ENCODE measurements at places on chromosomes 3 and 15.

- DNase-seq: no peak
Measured at GRCh38 chr3:189363590-189364255, 192.0 kb downstream of the TPRG1 start.

DNA sequence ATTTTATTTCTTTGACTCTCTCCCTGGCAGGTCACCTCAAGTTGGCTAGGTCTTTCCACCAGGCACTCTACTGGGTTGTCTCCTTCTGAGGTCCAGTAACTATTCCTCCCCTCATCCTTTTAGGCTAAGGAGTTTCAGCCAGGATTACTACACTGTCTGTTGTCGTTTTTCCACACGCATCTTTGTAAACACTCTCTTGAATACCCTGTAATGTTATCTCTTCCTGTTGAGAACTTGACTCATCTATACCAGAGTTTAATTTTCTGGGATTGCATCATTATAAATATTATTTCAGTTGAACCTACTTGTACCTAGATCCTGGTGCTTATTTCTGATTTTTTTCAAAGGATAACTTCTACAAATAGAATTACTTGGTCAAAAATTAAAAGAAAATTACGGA is 138.3 kb downstream of the SQOR start:
- no peak for DNase-seq

GRCh38 chr15:71730277-71731144 is 79.8 kb upstream of the NR2E3 start:
- DNase-seq: peak; percentile 44

DNA sequence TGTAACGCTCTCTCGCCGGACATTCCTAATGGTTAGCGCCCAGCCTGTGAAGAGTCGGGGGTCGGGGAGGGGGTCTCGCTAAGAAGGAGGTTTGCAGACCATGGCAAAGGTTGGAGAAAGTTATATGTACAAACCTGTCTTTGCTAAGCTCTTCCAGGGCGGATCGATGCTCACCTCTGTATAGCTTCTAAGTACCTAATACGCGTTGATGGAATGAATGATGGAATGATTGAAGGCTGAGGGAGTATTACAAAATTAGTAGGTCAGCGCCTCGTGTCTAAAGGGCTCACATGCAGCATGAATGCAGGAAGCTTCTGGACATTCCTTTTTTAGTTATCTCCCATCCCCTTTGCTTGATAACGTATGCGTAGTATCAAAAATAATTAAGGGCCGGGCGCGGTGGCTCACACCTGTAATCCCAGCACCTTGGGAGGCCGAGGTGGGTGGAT is 305 bp upstream of the KPNA1 start:
- DNase-seq: no peak

DNA sequence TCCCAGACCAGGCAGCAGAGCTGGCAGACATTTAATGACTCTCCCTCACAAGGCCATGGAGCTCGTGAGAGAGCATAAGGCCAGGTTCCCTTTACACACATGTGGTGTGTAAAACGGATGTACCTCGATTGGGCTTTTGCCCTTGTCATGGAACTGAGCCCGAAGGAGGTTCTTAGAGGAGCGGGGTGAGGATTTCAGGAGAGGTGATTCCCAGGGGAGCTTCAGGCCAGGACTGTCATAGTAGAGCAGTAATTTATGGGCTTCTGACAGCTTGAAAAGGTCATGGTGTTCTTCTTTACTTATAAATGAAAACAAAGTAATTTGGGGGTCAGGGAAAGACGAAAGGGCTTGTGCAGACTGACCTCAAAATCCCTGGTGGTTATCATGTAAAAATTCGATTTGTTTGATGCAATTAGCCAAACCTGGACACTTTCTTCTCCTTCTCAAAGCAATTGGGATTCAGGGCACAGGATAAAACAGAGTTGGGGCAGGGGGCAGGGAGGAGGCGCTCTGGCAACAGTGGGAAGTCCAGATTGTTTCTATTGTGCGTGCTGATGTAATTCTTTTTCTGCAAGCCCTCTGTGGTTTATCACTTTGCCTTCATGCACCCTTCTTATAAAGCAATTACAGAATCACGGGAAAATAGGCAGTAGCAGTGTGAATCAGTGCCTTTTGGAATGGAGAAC is 51.0 kb downstream of the CACNA1D start:
- DNase-seq: no peak

GRCh38 chr15:74387141-74387541 is 19.7 kb upstream of the CYP11A1 start:
- DNase-seq: no peak

- DNase-seq: no peak
Measured at GRCh38 chr3:59258550-59259260, 208.9 kb upstream of the CFAP20DC start.

DNA sequence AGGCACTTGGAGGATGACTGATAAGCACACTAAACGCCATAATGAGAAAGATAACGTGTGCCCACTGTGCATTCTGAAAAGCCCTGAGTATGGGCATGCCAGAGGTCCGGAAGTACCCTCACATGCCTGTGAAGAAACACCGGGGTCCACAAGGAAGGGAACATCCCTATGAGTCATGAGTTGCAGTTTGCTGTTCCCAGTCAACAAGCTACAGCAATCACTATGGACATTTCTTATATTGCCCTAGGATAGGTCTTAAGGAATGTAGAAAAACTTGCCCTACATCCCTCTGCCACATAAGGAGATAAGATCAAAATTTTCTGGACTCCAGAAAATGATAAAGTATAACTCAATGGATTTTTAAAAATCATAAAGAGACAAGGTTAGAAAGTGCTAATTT is 9.9 kb downstream of the MB21D2 start:
- DNase-seq: no peak

GRCh38 chr3:185737020-185737419 is 87.8 kb downstream of the IGF2BP2 start:
- no peak for DNase-seq

DNA sequence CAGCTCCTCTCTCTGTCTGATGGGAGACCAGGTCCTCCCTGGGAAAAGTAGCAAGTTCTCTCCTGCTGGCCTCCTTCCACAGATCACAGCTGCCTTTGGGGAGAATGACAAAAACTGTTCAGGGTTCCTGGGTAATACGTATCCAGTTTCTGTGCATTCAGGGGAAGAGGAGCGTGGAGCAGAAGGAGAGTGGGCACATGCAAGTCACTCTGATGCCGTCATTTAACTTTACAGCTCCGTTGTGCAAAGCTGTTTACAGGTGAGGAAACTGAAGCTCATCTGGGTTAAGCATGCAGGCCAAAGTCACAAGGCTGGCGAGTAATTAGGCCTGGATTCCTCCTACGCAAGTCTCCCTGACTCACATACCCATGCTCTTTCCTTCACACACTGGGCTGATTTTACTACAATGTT is 7.5 kb upstream of the TM4SF1 start:
- DNase-seq: no peak

DNA sequence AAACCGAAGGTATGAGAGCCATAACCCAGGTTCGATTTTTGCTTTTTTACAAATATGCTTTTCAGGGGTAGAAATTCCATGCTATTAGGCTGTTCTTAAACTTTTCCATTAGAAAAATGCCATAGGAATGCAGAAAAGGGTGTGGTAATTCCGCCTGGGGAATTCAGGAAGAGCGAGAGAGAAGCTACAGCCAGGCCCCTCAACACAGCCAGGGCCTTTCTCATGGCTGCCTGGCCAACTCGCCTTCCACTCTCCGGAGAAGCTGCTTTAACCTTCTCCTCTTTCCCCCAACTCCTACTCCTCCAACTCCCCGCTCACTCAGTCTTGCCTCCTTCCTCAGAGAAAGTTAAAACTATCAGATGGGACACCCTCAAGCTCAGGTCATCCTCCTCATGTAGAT is 9.1 kb upstream of the TICRR start:
- no peak for DNase-seq

DNA sequence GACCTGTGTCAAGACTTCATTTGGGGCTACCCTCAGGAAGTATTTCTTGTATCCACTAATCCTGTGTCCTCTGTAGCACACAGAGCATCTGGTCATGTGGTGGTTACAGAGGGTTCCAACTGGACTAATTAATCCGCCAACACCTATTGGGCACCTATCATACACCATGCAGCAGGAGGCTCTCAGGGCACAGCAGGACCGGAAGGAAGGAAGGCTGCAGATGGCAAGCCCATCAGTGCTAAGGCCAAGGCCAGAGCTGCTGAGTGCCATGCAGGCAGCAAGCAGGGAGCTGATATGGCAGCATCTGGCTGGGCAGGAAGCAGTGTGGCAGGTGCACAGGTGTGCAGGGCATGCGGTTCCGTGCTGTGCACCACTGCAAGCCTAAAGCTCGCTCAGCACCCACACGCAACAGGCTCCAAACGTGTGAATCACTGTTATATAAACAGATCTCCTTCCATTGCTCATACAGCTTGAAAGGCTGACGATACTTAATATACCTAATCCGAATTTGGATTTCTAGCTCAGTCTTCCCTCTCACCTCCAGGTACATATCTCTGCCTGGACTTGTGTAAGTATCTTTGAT is 64.4 kb upstream of the SNRPA1 start:
- DNase-seq: no peak

GRCh38 chr3:152909180-152909883 is 74.4 kb downstream of the P2RY1 start:
- no peak for DNase-seq

GRCh38 chr15:31970007-31970406 is 60.3 kb upstream of the CHRNA7 start:
- DNase-seq: no peak

GRCh38 chr3:55445551-55445950 is 41.6 kb downstream of the WNT5A start:
- DNase-seq: no peak

- DNase-seq: no peak
Measured at GRCh38 chr15:79602731-79603130, 170.6 kb downstream of the MINAR1 start.

DNA sequence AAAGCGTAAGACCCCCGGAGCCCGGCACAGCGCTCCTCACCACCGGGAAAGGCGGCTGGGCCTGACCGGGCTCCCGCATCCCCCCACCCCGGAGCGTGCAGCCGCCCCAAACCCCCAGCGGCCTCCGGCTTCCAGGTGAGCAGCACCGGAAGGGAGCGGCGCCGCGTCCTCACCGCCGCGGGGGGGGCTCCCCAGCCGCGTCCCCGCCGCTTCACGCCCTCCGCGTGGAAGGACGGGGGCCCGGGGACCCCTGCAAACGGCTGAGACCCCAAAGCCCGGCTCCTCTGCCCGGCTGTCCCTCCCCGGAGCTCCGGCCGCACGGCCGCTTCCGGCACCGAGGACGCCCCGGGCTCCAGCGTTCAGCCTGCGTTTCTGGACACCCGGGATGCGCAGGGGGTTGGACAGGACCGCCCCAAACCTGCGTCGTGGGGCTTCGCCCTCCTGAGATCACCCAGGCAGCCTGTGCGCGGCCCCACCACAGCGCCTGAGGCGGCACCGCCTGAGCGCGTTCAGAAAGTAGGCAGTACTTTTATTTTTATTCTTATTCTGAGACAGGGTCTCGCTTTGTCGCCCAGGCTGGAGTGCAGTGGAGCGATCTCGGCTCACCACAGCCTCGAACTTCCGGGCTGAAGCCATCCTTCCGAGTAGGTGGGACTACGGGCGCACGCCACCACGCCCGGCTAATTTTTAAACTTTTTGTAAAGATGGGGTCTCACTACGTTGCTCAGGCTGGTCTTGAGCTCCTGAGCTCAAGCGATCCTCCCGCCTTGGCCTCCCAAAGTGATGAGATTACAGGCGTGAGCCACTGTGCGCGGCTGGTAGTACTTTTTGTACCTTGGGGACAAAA is 51.6 kb upstream of the BLM start:
- peak; percentile 27 for DNase-seq

DNA sequence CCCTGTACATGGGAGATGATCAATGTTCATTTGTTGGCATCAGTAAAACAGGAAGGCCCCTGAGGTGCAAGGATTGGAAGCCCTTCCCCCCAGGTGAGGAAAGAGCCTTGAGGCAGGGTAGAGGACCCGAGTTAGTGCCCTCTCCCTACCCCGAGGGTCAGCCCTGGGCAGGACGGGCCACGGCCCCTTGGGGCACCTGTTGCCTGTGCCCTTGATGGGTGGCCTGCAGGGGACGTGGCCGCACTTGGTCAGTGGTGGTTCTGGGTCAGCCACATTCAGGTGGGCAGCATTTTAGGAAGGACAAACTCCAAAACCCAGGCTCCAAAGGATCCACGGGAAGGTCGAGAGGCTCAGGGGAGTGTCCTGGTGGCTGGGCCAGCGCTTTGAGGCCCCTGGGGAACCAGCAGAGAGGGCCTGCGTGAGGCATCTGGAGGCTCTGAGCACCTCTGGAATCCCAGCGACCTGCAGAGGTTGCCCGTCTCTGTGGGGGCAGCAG is 15.8 kb upstream of the RPUSD3 start:
- no peak for DNase-seq

GRCh38 chr3:156787926-156788663 is 38.1 kb upstream of the LEKR1 start:
- no peak for DNase-seq

- no peak for DNase-seq
Measured at GRCh38 chr15:92733934-92734521, 78.5 kb upstream of the FAM174B start.

DNA sequence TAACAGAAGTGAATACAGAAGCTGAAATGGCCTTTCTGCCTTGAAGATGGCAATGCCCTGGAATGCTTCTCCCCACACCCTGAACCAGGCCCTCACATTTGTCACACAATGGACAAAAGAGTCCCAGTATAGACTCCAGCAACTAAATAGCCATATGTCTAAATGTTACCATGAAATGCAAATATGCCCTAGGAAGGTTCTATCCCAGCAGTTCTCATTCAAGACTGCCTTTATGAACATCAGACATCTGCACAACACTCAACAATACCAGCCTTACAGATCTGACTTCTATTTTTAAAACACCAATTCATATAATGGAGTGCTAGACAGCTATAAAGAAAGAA is 7.9 kb downstream of the ITGB5 start:
- DNase-seq: no peak

DNA sequence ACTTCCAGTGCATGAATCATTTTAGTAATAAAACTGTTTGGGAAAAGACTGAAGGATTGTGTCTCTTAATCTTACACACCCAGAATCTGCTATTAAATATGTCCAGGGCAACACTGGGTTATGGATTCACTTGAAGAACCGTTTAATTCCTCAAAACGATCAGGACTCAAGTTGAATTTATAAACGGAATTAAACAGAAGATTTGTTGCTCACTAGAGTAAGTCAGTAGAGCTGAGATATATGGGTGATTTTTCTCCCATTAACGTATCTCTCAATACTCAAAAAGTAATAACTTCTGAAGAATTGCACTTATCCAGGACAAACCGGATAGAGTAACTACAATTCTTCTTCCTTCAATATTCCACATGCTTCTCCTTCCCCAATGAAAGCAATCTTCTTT is 41.1 kb upstream of the LIPC start:
- DNase-seq: no peak

DNA sequence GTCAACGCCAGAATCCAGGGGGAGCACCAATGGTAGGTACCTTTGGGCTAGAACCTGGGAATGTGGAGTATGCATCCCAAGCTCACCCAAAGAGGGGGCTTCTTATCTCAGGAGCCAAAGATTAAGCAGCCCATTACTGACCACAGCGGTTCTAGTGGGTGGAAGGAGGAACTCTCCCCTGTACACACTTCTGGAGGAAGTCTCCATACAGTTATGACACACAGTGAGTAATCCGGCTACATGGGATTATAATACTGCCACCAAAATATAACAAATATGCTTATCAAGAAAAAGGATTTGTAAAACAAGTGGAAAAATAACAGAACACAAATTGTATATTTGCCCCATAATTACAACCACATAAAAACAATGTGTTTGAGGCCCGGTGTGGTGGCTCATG is 8.4 kb downstream of the MYO1E start:
- DNase-seq: no peak

Data from posterior cingulate gyrus (tissue), 11 donors.